ENCODE measurements at places on chromosomes 1 and 21.
A peak's percentile ranks its signal among the peaks of the same experiment; 100 is the strongest.

DNA sequence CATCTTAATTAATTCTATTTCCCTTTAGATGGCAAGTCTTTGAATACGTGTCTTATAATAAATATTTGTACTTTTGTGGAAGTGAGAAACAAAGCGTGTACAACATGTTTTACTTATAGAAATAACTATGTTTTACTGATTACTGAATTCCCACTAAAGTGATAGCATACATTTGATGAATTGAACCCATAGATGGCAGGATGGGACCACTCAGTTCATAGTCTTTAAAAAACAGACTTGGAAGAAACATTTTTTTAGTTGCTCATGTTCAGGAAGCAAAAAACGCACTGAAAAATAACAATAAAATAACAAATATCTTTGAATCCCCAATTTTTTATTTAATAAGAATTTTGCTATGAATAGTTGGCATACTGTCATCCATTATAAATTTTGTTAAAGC, 507.1 kb upstream of the ZRANB2 start:
- no peak for DNase-seq

DNA sequence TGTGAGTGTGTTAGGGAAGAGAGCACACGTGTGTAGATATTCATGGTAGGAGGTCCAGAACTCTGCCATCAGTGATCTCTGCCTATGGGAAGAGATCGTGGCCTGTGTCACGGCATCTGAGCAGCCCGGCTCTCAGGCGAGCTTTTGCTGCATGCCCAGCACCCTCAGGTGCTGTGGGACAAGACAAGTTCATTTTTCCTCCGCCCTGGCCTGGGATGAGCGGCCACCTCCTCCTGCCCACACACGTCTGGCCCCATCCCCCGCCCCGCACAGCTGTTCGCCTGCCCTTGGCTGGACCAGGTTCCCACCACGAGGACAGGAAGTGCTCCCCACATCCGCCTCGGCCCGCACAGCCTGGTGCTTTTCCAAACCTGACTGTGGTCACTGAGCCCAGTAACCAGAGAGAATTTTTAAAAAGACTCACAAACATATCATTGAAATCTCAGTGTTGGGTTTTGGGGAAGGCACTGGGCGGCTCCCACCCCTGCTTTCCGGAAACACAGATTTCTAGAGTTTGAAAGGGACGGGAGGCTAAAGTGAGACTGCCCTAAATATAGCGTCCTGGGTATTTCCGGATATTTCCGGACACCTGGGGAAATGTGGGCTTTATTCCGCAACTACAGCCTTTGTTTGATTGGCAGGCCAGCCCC, 18.0 kb downstream of the BMP8A start:
- no peak for DNase-seq

GRCh38 chr1:31651089-31651420, 6.4 kb upstream of the PEF1 start:
- no peak for DNase-seq

- DNase-seq = no peak
Measured at GRCh38 chr1:111089638-111090037, 50.3 kb downstream of the DRAM2 start.

DNA sequence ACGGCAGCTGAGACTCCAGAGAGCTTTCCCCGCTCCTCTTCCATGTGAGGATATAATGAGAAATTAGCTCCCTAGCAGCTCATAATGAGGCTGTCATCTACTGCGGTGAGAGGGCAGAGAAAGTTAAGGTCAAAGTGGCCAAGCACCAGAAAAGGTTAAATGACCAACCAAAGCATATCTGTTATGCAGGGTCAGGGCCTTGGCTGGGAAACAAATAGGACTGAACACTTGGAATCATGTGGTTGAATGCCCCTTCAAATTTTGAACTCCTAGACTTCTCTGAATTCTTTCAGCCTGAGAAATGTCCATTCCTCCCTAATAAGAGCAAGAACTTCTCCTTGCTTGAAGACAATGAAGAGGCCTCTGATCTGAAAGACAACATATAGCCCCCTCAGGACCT, 115.9 kb downstream of the TM2D1 start:
- no peak for DNase-seq

DNA sequence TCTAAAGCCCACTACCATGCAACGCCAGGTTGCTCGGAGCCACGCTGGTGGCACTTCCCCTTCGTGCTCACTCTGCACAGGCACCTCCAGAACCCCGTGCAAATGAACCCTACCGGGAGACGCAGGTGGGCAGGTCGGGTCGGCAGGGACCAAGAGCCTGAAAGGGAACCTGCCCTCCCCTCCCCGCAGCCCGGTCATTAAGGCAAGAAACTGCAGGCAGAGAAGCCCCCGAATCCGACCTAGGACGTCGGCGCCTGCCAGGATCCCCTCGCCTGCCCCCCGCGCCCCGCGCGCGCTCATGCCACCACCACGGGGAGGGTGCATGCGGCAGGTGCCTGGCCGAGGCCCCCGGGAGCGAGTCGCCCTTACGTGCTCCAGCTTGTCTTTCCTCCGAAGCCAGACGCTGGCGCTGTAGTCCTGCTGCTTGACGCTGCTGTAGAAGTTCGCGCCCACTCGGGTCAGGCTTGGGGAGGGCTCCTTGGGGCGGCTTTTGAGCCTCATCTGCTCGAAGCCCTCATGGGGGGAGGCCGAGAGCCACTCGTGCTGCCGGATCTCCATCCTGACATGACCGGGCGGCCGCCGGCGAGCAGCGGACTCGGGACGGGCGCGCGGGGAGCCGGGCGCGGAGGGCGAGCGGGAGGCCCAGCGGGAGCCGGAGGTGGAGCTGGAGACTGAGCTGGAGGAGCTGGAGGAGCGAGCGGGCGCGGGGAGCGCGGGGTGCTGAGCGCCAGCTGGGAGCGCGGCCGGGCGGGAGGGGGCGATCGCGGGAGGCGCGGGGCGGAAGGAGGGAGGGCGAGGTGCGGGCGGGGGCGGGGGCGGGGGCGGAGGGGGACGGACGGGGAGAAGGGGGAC, 552 bp downstream of the PLD5 start:
- DNase-seq = no peak

DNA sequence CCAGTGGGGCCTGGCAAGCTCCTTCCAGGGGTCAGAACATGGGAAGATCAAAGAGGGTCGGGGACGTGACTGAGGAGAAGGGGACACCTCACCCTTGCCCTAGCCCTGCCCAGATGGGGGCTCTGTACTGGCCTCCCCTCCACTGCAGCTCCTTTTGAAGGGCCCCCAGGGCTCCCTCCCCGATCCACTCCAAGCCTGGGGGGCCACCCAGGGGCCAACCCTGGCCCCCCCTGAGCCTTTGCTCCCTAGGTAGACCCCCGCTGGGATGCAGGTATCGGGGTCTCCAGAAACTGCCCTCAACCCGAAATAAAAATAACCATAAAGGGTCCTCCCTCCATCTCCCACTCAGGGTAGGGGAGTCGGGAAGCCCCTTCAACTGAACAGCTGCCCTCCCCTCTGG, 37.4 kb upstream of the FAM131C start:
- no peak for DNase-seq

- DNase-seq = no peak
Measured at GRCh38 chr1:96362623-96363022, 359.0 kb upstream of the PTBP2 start.

DNA sequence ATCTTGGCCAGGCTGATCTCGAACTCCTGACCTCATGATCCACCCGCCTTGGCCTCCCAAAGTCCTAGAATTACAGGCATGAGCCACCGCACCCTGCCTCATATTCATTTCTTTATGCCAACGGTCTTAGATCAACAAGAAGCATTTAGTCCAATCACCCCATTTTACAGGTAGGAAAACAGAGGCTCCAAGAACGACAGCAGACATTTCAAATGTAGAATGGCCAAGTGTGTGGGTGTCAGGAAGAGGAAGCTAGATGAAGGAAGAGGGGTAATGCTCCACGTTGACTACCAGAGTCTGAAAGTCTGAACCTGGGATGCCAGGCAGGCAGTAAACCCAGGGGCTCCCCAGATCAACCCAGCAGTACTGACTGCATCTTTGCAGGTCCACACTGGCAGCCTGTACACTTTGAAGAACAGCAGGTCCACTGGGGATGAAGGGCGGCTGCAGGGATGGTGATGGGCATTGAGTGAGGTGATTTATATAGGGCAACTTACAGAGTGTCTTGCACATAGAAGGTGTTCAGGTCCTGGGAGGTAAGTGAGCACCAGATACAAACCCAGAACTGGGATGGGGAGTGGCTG, 120.2 kb downstream of the EPHB2 start:
- DNase-seq = no peak

DNA sequence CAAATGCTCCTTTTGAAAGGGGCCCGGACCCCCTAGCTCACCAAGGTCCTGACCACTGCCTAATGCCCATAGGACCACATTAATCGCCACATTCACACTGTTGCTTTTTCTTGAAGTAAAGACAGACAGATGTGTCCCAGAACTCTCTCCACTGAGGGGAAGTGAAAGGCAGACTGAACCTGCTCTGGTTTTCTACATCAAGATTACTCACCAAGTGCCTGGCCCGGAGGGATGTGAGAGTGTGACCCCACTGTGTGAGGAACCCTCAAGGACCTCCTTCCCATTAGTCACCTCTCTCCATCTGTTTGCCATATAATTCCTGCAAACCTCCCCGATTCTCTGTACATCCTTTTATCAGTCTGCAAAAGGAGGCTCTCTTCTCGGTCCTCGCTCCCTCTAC, 381.5 kb downstream of the OMA1 start:
- no peak for DNase-seq

GRCh38 chr1:58781541-58782177, 2.2 kb downstream of the JUN start:
- no peak for DNase-seq

- no peak for DNase-seq
Measured at GRCh38 chr1:213982672-213983492, 4.9 kb upstream of the PROX1 start.

GRCh38 chr1:30782361-30783255, 25.0 kb upstream of the LAPTM5 start:
- peak; percentile 58 for DNase-seq

- no peak for DNase-seq
Measured at GRCh38 chr1:212738330-212738729, 38.7 kb upstream of the BATF3 start.

DNA sequence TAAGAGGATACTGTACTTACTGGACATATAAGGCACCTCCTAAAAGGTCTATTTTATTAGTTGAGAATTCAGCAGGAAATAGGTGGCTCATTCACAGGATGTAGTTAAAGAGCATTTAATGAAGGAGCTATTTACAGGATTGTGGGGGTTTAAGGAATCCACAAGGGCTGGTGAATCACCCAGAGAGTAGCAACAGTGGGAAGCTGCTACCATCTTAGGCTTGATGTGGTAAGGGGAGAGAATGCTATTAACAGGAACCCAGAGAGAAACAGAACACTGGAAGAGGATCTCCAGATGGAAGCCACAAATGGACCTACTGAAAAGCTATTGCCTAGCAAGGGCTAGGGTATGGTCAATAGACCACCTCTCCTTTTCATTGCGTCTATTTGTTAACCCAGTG, 52.0 kb upstream of the COL11A1 start:
- DNase-seq = no peak

GRCh38 chr1:108597041-108597440, 37.1 kb downstream of the EEIG2 start:
- no peak for DNase-seq

- no peak for DNase-seq
Measured at GRCh38 chr1:189151361-189151760, 1326.3 kb downstream of the BRINP3 start.

DNA sequence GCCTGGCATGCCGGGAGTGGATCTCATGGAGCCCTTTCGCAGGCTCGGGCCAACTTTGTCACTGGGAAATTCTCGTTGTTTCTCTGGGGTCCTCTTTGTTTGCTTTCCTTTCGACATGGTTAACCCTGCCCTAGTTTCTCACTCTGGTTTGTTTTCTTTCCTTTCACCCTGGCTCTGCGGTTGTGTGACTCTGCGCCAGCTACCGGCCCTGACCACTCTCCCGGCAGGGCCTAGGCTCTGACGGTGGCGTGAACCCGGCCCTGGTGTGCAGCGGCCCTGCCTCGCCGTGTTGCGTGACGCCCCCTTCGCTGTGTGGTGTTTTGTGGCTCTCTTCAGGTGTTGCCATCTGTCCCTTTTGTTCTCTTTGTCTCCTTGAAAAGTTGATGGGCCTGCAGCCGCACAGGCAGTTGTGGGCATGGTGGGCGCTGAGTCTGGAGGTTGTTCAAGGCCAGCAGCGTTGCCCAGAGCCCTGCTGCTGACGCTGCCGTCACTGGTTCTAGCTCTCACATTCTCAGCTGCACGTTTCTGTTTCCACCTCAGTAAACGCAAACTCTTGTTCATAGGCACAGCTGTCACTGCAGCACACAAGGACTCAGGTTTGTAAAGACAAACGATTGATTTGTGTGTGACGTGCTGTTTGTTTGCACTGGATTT, 64.6 kb upstream of the DIP2A start:
- DNase-seq = no peak

DNA sequence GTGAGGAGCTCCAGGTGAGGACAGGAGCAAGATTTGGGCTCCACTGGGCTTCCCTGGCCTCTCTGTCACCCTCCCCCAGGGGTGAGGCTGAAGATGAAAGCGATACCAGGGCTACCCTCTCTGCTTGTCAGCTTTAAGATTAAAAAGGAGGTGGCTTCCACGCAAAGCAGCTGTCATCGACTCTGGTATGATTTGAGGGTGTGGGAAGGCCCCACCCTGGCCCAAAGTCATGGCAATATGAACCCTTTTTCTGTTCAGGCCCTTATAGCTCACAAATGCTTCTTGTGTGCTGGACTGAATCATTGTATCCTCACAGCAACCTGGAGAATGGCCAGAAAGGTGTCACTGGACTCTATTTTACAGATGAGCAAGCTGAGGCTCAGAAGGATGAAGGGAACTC, 41.6 kb downstream of the NUAK2 start:
- no peak for DNase-seq

DNA sequence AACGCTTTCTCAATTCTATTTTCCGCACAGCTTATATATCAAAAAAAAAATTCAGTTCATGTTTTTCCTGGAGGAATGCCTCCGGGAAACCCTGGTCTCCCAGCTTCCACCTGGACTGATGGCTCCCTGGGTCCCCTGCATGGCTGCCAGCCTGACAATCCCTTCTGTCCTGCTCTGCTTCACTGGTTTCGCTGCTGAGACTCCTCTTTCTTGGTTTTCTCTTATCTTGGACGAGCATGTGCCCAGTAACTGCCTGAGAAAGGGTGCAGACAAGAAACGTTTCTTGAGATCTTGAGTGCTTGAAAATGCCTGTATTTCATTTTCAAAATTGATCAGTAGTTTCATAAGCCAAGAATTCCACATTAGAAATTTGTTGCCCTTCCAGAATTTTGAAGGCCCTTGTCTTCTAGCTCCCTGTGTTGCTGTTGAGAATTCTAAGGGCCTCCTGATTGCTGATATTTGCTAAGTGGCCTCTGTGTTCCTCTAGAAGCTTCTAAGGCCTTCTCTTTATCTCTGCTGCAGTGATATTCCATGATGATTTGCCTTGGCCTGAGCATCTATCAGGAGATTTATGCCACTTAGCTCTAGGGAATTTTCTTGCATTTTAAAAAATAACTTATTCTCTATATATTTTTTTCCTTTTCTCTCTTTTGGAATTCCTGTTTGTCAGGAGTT, 44.7 kb downstream of the ETS2 start:
- DNase-seq = no peak

- no peak for DNase-seq
Measured at GRCh38 chr1:46256523-46256922, 9.0 kb downstream of the RAD54L start.

DNA sequence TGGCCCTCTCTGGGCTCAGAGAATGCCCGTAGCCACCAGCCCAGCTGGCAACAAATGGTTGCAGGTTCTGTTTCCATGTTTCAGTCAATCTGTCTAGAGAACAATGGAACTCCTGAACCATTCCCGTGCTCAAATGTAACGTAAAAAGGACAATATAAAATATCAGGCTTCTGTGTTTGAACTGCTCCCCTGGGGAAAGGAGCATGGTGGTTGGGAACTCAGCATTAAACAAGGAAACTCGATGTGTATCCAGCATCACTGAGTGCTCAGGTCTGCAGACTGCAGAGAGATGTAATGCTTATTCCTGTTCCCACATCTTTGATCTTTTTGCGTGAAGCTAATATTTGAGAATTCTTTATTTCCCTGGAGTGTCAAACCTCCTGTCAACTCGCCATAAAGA, 326.5 kb downstream of the KIF26B start:
- DNase-seq = no peak
